ACHN (cell line): ENCODE measurements at places on chromosomes 1 and 21.
A peak's percentile ranks its signal among the peaks of the same experiment; 100 is the strongest.

GRCh38 chr1:98919211-98919610 is 85.5 kb downstream of the PLPPR5 start:
- no peak for DNase-seq

DNA sequence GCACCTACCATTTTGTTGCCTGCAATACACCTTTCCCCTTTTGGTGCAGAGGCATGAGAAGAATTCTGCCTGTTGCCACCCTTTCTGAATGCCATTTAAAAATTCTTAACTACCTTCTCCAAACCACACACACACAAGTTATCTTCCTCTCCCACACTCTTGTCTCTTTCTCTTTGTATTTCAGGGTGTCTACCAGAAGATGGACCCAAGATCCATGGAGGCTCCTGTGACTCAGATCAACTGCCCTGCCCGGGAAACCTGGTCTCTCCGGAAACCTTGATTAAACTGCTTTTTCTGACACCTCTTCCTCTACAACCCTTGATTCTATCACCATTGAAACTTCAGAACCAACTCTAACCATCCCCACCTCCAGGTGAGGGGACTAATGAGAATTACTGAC is 2.4 kb upstream of the TARS2 start:
- peak; percentile 61 for DNase-seq

DNA sequence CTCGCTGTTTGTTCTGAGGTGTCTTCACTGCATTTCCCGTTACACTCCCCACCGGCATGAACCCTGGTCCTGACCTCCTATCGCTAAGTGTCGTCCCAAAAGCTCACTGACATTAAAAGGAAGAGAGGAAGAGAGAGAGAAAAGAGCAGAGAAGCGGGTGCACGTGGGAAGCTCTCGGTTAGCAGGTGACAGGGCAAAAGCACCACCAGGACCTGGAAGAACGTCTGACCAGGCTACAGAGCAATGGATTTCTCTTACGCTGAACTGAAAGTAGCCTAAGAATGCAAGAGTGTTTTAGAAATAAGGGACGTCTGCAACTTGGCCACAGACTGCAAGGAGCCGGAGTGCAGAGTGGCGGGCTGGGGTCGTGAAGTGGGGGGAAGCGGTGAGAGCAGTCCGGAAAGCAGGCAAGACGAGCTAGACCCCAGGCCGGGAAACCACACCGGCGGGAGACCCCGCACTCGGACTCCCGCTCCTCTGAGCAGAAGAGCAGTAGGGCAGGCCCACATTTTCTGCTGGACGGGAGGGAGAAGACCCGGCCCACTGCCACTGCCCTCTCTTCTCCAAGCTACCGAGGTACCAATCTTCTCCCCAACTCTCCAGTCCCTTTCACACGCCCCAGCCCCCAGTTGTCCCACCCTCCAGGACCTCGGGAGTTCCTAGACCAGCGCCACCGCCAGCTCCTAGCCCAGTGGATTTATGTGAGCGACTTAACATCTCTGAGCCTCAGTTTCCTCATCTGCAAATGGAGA is 8.3 kb upstream of the MPZL1 start:
- DNase-seq, result no peak

DNA sequence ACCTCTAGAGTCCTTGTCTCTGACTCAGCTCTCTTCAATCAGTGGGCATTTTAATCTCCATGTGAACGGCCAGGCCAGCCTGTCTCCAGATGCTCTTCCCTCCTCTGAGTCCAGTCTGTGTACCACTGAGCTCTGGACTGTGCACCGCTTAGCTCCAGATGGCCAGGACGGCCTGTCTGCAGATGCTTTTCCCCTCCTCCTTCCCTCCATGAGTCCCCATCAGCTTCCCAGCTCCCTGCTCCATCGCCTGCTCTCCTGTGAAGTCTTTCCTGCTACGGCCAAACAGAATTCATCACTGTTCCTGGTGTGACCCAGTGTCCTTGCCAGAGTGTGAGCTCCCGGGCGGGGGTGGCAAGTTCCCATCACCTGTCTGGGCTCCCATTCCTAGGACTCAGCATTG is 42.0 kb downstream of the STUM start:
- DNase-seq, result no peak

GRCh38 chr1:230540421-230541155 is 101.7 kb upstream of the COG2 start:
- DNase-seq, result no peak

DNA sequence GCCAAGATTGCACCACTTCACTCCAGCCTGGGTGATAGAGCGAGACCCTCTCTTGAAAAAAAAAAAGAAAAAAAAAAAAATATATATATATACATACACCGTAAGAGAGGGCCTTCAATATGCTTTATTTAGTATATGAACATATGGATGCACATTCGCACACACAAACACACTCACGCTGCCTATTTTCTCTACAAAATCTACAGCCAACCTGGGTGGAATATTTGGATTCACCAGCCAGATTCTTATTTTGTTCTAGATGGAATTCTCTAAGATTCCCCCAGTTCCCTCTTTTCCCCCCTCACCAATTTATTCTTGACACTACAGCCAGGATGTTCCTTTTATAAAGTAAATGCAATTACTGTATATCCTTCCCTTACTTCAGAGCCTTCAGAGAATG is 131.6 kb downstream of the TM2D1 start:
- DNase-seq, result no peak

GRCh38 chr21:41032541-41032940 is 135.4 kb upstream of the BACE2 start:
- DNase-seq, result no peak

DNA sequence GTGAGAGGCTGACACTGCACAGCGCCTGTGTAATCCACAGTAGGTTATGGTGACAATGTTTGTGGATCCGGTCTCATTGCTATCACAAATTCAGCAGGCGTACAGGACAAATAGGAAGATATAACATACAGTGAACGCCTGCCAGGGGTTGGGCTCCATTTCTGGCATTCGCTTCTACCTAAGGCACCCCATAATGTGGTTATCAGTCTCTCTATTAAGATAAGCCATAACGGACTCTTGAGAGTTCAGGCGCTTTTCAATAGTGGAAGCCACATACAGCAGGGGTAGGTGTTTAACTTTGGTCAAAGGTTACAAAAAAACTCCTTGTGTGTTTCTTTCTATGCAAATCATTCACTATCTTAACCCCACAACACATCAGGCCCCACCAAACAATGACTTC is 72.8 kb downstream of the SIPA1L2 start:
- DNase-seq, result no peak

DNA sequence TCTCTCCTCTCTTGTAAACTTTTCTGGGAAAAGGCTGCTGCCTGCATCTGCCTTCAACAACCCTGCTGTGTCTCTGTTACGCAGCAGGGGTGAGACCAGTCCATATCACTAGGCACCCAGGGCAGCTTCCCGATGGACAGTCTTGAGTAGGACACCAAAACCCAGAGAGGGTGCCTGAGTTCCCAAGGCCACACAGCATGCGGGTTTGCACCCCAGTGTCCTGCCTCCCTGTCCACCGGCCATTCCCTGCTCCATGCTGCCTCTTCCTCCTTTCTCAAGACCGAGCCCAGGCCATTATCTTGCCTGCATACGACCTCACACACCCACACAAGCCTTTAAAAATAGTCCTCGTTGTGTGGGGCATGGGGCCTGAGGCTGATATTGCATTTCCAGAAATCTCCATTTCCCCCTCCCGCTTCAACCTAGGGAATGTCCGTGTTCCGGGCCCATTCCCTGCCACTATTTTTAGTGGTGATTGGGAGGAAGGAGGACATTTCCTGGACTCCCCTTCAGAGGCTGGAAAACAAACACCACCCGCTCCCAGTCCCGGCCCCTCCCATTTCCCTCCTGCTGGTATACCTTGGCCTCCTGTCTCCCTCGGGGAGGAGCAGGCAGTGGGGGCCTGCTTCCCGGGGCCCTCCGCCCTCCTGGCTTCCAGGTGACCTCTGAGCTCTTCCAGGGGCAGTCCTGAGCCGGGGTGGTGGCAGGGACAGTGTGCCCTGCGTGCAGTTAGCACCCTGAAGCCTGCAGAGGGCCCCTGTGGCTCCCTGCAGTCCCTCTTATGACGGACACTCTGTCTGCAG is 132.4 kb upstream of the TMEM51 start:
- no peak for DNase-seq

DNA sequence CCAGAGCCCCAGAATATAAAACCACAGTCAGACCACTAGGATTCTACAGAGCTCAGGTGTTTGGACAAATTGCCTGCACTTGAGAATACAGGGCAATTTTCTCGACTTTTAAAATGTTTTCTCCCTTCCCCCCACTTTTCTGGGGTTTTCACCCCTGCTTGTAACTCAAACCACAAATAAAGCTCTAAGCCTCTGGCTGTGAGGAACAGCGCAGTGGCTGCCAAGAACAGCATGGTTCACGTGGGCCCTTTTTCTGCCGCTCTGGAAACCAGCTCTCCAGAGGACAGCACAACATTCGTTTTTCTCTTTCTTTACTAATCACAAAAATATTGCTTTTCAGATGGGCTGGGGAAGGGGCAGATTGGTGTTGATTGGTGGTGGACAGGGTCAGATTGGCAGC is 102.2 kb upstream of the JUN start:
- DNase-seq, result no peak

- DNase-seq, result no peak
These were observed 63.8 kb downstream of the TGFB2 start for GRCh38 chr1:218408942-218409341.

DNA sequence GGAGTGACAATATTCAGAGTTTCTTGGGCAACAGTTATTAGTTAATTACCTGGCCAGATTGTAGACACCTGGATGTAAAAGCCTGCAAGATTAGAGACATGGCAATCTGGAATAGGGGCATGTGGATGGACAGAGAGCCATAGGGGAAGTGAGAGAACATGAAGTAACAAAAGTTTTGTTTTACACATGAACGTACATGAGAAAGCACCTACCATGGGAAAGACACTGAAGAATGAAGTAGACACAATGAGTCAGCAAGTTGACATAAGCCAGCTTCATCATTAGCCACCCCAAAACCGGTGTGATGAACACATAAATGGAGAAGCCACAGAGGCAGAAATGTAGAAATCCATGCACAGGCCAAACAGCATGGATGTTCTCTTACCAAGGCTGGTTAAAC is 462.1 kb upstream of the C1orf87 start:
- no peak for DNase-seq

- no peak for DNase-seq
These were observed 27.5 kb downstream of the CTH start for GRCh38 chr1:70438529-70438928.

DNA sequence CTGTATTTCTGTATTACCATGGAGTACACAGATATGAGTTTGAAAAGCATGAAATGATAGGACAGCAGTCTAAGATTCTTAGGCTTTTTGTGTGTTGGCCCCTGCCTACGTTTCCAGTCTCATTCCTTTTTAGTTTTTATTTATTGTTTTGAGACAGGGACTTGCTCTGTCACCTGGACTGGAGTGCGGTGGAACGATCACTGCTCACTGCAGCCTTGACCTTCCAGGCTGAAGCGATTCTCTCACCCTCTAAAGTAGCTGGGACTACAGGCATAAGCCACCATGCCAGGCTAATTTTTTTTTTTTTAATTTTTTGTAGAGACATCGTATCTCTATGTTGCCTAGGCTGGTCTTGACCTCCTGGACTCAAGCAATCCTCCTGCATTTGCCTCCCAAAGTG is 3.8 kb downstream of the RAVER2 start:
- DNase-seq, result no peak
